ENCODE measurements at places on chromosomes 16 and 17.
A peak's percentile ranks its signal among the peaks of the same experiment; 100 is the strongest.

DNA sequence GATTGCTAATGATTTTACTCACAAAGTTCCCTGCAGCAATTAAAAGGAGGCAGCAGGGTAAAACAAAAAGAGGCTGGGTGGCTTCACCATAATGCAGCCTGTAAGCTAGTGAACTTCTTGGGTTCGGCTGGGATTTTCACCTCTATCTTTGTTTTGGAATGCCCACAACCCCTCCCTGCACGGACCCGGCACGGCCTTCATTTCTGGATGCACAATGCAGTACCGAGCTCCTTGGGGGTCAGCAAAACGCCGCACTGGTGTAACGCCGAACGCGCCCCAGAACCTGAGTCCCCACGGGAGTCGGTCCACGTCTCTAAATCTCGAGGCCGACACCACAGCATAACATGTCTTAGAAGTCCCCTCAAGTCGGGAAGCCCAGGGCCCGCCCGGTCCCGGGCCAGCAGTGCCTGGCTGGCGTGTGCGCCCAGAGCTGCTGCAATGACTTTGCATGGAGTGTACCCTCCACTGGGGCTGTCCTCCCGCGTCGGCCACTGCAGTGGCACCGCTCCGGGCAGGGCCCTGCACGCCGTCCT, 759 bp downstream of the UBE2O start:
- DNase-seq: peak; percentile 38

GRCh38 chr16:53693320-53693719, 10.3 kb downstream of the RPGRIP1L start:
- DNase-seq: no peak

GRCh38 chr16:6382924-6383459, 949.7 kb upstream of the RBFOX1 start:
- no peak for DNase-seq

- DNase-seq: no peak
These were observed 26.6 kb upstream of the C17orf107 start for GRCh38 chr17:4872786-4873185.

GRCh38 chr16:17389384-17389783, 81.4 kb downstream of the XYLT1 start:
- peak; percentile 62 for DNase-seq

- no peak for DNase-seq
These were observed 396.8 kb downstream of the SOX9 start for GRCh38 chr17:72517413-72518158.

GRCh38 chr16:14240964-14241363, 169.8 kb downstream of the MRTFB start:
- no peak for DNase-seq

- no peak for DNase-seq
These were observed 21.5 kb upstream of the MYH13 start for GRCh38 chr17:10394201-10394887.

DNA sequence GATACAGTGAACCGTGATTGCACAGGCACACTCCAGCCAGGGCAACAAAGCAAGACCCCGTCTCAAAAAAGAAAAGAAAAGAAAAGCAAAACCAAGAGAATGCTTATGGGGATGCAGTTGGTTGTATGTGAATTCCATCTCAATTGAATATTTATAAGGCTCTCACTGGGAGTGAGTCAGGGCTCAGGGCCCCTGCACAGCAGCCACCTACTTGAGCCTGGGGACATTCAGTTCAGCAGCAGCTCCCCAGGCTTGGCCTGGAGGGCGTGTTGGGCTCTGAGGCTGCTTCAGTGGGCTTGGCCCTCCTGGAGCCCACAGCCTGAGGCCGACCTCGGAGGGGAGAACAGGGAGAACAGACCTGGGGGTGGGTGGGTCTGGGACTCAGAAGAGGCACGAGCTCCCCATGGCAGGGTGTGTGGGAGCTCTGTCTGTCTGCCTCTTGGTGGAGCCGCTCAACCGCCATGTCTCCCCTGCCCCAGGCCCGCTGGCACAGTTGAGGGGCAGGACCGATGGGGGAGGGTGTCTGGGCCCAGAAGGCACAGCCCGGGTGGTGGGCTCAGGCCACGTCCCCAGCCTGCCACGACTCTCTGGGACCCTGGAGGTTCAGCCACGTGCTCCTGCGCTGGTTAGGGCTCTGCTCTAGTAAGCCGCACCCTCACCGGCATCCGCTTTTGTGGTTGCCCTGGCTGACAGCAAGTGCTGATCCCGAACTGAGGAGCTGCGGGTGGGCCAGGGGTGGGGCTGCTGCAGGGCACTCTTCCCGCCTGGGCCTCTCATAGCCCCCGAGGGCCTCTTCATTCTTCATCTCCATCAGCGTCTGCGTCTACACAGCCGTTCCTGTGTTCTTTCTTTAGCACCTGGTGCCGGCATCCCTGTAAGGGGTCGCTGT, 24.8 kb downstream of the ZFPM1 start:
- no peak for DNase-seq

DNA sequence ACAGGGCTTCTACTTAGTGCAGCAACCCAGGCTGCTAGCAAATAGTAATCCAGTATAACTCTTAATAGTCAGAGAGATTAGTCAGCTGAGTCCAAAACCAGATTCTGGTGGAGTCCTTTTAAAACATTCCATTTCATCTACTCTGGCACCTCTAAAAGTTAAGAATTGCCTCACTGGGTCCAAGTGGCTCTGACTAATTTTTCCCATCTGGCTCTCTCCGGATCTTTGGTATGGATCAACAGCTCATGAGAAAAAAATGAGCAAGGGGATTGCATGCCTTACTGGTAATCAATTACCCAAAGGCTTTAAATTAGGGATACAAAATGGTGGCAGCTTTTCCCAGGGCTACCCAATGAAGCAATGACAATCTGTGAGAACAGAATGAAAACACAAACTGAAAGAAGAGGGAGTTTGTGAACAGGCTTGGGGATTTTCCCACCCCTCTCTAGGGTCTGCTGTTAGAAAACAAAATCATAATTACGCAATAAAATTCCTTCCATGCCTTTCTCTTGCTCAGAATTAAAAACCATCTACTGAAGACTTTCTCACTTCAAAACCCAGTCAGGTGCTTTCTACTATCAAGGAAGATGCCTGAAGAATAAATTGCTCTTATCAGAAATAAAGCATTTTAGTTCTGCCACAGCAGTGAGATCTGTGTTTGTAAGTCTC, 84.6 kb upstream of the PMFBP1 start:
- peak; percentile 89 for DNase-seq

GRCh38 chr17:28357901-28358197, 522 bp upstream of the POLDIP2 start:
- no peak for DNase-seq

- DNase-seq: no peak
These were observed 48.1 kb downstream of the XPO6 start for GRCh38 chr16:28163699-28164098.

DNA sequence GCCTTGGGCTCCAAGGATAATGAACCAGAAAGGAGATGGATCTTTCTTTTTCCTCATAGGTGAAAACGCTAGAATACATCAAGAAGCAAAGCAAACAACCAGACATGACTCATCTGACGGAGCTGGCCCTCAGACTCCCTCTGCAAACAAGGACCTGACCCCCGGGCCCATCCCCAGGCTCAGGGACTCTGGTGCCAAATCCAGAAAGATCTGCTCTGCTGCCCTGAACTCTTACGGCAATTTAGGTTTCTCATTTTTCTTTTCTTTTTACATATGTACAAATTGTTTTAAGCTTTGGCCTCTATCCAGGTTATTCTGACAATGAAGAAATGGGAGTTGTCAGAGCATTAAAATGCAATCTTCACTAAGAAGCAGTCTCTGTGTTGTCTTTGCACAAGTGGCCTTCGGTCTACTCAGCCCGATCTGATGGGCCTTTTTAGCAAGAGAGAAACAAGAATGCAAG, 17.7 kb downstream of the KNOP1 start:
- DNase-seq: no peak

GRCh38 chr17:83194761-83195329, 115.4 kb downstream of the METRNL start:
- peak; percentile 63 for DNase-seq

DNA sequence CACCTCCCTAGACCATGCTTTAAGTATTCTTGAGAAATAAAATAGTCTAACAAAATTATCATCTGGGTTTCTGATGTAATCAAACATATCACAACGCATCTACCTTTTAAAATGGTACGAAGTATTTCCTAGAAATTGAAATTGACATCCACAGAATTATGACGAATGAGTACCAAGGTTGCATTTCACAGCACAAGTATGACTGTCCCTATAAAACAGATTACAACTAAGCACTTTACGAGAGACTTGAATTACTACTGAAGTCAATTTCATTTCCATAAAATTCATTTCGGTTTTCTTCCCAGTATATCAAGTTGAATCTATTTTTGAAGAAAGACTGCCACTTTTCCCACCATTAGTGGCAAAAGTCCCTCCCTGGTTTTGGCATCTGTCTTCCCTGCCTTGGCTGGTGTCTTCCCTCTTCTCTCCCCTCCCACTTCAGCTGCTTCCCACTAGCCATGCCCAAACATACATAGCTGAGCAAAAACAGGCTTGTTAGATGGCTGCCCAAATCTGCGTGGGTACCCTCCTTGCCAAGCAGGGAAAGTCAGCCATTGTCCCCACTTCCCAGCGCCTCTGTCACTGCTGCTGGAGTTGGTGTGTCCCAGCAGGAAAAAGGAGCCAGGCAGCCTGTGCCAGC, 29.2 kb downstream of the DNAH9 start:
- DNase-seq: no peak

DNA sequence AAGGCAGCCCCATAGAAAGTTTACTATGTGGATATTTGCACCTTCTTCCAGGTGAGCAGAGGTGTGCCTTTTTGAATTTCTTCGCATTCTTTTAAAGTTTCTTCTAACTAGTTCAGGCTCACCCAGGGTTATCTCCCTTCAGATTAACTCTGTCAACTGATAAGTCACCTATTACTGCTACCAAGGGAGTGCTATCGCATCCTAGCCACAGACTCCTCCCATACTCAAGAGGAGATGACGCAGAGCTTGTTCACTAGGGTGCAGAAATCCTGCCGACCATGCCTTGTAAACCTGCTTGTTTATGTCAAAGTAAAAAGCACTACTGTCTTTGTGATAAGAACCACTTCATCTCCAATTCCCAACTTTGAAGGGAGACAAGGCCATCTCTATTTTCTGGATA, 390.1 kb downstream of the RBFOX1 start:
- DNase-seq: no peak

GRCh38 chr17:31787857-31788570, 71.0 kb downstream of the COPRS start:
- peak; percentile 96 for DNase-seq

- DNase-seq: peak; percentile 40
These were observed 92.0 kb upstream of the CDH5 start for GRCh38 chr16:66274335-66275110.

DNA sequence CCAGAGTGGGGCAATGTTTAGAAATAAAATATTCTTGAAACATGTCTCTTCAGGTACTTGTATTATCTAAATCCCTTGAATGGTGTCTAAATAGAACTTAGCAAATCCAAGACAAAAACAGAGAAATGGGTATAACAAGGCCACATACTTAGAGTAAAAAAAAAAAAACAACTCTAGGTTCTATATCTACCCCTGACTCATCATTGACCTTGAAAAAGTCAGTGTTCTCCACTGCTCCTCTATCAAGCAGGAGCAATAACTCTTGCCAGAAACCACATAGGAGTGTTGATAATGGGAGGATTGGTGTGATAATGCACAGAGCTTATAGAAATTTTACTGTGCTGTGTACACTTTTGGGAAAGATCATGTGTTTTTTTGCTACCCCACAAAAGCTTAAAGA, 296.6 kb upstream of the PMFBP1 start:
- DNase-seq: no peak

GRCh38 chr16:87801679-87802259, 36.0 kb upstream of the KLHDC4 start:
- DNase-seq: no peak

- no peak for DNase-seq
These were observed 8.1 kb upstream of the PPP1R27 start for GRCh38 chr17:81842725-81843504.

DNA sequence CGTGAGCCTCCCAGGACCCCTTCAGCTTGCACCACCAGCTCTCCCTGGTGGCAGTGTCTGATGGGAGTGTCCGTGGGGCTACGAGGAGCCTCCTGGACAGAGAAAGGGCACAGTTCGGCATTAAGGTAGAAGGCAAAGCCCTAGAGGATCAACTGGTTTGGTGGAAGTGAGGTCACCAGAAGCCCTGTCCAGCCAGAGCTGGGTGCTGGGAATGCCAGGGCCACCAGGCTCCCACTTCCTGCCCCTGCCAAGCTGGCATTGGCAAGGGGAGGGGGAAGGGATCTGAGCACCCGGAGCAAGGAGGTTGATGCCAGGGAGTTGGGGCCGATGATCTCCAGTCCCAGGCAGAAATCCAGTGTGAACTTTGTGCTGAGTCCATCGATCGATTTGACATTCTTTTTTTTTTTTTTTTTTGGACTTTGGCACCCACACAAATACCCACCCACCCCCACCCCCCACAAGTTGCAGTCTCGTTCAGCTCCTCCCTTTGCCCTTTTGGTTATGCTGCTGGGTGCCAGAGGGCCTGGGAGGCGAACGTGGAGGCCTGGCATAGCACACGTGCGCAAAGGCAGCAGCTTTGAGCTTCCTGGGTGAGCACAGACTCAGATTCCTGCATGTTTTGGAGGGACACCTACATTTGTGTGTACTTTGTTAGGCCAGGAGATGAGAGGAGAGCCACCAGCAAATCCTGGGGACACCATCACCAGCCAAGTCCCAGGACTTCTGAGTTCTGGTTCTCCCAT, 2.1 kb downstream of the NHERF1 start:
- no peak for DNase-seq

DNA sequence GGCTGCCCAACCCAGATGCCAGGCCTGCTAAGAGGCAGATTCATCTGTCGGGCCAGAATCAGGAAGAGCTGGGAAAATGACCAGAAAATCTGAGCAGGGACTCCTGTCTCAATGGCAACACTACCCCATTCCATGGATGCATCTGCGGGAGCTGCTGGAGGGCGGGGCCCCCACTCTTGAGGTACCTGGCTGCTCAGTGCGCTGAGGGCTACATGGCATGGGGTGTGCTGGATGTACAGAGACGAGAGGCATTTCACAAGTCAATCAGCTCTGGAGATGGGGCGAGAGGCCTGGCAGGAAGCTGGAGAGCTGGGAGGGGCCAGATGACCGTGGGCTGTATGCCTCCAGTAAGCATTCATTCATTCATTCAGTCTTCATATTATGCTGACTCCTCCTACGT, 6.4 kb downstream of the SDK2 start:
- no peak for DNase-seq

- no peak for DNase-seq
These were observed 4.6 kb downstream of the PLCD3 start for GRCh38 chr17:45127548-45128300.

All from AG08395 (cell line).